SJSA1 (cell line): ENCODE measurements at places on chromosomes 3 and 15. TPM values are rescaled to one million over a fixed set of nuclear protein-coding genes. Genes with fewer than 3 reads are reported as not detected.
A peak's percentile ranks its signal among the peaks of the same experiment; 100 is the strongest.

DNA sequence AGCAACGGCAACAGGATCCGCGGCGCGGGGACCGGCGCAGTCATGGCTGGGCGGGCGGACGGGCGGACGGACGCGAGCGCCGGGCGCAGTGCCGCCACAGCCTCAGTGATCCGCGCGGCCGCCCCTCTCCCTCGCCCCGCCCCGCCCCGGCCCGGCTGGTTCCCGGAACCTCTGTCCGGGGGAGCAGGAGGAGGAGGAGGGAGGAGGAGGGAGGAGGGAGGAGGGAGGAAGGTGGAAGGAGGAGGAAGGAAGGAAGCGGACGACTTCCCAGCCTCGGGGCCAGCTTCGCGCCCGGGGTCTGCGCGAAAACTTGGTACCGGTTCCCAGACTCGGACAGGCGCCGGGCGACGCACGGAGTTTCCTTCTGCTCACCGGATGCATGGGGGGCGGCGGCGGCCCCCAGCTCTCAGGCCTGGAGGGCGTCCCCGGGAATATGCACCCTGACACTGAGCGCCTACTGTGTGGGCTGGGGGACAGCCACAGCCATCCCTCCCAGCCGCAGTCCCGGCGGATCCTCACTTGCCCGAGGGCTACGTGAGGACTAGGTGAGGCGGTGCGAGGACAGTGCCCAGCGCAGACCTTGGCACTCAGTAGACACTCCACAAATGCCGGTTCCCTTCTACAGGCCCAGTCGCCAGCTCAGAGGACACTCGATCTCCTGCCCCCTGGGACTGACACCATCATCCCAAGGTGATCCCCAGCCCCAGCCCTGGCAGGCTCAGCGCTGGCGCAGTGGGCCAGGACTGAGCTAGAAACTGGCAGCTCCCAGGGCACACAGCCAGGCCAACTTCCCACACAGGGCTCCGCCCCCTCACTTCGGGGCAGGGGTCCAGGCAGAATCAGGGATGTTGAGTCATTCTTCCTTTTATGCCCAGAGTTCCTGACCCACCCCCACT lies at the start of gene SHISA5:
SHISA5 (minus strand) TSS at position 124 of the 896 bp plus-strand sequence; CDS start at position 44, 80 bp downstream.
- no peaks in the 10 kb centered on the region for H3K27me3 ChIP-seq
- peak; percentile 23 for DNase-seq
- H3K27ac ChIP-seq, result peak within 1 kb of the TSS; percentile 24; the same call in 1 of the 2 replicates
- H3K4me3 ChIP-seq, result peak within 1 kb of the TSS; percentile 53

DNA sequence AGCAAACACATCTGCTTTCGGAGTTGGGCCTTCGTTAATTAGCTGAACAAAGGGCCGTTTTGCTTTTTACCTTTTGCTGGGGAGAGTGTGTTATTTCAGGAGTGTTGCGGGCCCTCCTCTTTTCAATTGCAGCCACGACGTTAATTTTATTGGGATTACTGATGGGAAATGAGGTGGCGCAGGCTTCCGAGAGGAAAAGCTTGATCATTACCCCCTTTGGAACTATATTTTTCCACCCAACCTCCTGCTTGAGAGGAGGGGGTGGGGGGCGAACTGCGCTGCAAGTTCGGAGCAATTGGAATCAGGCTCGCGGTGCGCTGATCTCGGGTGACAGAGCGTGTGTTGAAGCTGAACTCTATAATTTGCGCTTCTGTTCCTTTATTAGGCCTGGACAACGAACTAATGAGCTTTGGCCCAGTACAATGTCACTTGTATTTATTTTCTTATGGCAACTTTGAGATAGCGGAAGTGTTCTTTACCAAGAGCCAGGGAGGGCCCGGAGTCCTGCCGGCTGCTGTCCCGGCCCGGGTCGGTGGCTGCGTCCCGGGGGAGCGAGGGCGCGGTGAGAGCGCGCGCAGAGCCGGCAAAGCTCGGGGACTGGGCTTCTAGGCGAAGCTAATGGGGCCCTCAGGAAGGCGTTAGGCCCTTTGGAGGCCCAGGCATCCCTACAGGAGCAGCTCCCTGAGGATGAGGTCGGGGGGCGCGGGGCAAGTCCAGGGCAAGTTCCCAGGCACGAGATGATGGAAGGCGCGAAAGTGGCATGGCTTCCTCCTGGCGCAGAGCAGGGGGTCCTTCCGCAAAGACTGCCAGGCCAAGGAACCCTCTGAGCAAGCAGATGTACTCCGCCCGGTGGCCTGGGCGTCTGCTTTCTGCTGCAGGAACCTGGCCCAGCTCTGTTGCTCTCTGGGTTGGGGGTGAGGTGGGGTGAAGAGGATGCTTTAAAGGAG lies 12.9 kb downstream of the NR2F2 start:
- peaks cover 28% of the 10 kb centered on the region for H3K4me1 ChIP-seq
- peaks cover 63% of the 10 kb centered on the region for H3K36me3 ChIP-seq
- no peak for DNase-seq
- H3K27ac ChIP-seq, result no peak overlapping the region
- no peaks in the 10 kb centered on the region for H3K27me3 ChIP-seq

DNA sequence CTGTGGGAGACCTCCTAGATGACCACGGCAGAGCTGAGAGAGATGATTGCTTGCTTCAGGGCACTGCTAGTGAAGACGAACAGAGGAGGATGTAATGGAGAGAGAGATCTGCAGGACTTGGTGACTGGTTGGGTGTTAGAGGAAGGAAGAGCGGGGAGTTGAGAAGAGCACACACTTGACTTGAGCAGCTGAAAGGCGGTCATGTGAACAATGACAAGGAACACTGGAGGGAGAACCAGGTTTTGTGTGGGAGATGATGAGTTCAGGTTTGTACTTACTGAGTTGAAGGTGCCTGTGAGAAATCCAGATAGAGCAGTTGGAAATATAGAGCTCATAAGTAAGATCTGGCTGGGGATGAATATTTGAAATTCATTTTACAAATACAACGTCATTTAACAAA lies 40.3 kb downstream of the CDAN1 start:
- no peak for DNase-seq
- H3K27ac ChIP-seq, result no peak overlapping the region
- H3K27me3 ChIP-seq, result no peaks in the 10 kb centered on the region
- H3K4me1 ChIP-seq, result no peaks in the 10 kb centered on the region

DNA sequence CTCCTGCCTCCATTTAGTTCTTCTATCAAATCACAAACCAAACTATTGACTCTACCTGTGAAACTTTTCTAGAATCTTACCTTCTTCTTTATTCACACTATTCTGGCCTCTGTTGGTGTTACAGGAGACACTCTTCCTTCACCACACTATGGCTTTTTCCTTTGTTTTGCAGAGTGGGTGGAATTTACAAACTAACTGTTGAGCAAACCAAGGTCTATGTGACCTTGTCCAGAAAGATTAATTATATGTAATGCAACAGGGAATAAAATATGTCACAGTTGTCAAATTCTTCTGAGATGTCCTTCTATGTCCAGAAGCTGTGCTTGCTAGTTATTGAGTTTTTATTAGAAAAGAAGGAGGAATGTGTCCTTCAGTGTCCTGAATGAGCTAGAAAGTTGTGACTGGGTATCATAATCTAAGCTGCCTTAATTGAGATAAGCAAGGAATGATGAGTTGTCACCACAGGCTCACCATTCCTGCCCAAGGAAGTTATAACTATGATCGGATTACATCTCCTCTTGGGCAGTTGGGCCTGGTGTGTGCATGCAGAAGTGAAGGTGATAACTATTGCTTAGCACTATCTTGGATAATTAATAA lies 21.7 kb downstream of the ARL14 start:
- H3K4me1 ChIP-seq, result peaks cover 35% of the 10 kb centered on the region
- DNase-seq, result no peak
- H3K36me3 ChIP-seq, result no peaks in the 10 kb centered on the region
- H3K27ac ChIP-seq, result peak overlapping the region; percentile 50; the same call in 1 of the 2 replicates

DNA sequence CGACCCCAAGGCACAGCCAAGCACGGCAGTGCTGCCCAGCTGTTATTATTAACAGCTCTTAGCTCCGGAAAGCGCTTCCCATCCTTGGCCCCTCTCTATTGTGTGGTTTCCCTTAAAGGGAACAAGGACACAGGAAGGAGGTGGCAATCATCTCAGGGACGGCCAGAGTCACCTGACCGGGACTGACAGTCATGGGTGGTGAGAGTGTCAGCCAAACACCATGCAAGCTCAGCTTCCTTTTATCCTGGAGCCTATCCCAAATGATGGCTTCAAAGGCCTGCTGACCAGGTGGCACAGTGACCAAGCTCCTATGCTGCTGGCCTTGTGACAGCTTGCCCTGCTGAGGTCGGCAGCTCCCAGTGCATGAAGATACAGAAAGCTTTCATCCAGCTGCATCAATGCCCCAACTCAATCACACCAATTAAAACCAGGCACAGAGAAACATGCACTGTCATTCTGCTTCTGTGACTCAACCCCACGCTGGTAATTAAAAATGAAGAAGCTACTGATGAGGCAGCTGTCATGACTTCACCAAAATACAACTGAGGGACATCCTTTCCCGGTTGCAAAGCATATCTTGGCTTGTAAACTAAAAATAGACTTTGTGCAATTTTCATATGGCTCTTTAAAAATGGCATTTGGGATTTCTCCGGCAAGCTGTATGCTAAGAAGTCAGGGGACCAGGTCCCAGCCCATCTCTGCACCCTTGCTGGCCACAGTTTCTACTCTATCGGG lies 34.0 kb downstream of the PCSK6 start:
- no peak overlapping the region for H3K27ac ChIP-seq
- H3K27me3 ChIP-seq, result no peaks in the 10 kb centered on the region; the same call in 1 of the 2 replicates
- H3K4me3 ChIP-seq, result no peak overlapping the region
- H3K36me3 ChIP-seq, result no peaks in the 10 kb centered on the region
- H3K4me1 ChIP-seq, result no peaks in the 10 kb centered on the region

The ACAN gene
- total RNA-seq, result not detected in 2 replicates

The PTX3 gene
- total RNA-seq, result 8.1 and 10.5 TPM in 2 replicates
